ENCODE measurements at places on chromosomes 5 and 9.

GRCh38 chr5:55572020-55572419, 37.3 kb upstream of the PLPP1 start:
- no peak for DNase-seq

GRCh38 chr9:93954434-93955061, 607 bp downstream of the BARX1 start:
- no peak for DNase-seq

DNA sequence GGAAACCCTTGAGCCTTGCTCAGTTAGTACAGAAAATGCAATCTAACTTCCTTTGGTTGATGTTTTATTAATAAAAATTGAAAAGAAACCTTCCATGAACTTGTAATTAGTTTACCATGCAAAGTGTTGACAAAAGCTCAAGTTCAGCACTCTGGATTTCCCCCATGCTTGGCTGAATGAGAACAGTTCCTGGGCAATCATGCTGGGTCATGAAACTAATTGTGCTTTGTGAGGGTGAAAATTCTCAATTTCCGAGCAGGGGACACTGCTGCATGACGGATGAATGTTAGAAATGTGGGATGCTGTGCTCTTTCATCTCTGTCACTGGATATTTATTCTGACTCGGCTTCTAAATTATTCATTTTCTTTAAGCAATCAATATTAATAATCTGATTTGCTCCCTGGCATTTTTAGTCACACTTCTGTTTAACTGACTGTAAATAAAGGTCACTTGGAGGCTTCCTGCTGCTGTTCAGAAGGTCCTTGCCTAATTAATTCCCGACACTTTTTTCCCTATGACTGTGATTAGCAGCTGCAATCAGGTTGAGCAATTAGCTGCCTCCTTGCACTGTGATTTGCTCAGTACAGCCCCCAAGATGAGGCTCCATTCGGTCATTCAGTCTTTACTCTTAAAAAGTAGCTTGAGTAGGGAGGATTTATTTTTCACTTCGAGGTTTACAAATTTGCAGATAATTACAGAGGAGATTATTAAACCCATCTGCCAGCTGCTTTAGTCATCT, 678.1 kb upstream of the ZNF608 start:
- DNase-seq, result no peak

DNA sequence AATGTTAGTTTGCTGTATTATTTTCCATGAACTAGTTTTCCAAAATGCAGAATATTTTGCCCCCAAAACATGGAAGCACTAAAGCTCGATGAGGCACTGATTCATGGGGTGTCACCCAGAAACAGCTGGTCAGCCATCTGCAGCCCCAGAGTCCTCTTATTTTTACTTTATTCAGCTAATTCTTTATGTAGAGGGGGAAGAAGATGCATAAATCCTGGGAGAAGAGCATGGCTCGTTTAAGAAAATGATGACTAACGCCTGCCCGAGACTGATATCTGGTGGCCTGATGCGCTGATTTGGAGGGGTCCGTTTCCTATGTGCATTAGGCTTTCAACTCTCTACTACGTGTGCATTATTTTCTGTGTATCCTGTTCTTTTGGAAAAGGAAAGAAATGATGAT, 390.3 kb upstream of the MEF2C start:
- DNase-seq, result no peak

All from breast epithelium (tissue), 4 donors.